ENCODE measurements at places on chromosomes 7 and 10.

DNA sequence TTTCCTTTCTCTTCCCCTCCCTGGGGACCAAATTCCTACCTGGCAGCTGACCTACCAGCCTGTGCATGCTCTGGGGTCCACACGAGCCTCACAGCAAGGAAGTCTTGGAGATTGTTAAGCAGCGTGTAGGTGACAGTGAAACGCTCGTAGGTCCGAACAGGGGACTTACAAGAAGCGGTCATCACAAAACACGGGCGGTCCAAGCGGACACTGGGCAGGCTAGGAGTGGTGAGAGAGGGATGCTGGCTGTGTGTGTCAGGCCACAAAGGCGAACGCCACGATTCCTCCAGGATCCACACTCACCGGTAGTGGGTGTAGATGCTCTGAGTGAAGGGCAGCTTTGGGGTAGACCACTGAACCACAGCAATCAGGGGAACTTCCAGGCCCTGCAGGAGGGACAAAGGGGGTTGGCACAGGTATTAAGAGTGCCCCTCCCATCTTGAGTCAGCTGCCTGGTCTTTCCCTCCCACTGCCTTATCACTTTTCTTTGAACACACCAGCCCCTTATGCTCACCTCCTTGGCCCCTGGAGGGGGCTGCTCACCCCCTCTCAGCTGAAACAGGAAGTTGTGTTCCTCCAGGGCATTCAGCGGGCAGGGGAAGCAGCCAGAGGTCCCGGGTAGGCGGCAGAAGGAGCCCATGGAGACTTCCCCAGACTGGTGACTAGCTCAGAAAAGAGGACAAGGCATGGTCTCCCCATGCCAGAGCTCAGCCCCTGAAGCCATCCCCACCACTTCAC, 2.0 kb downstream of the TRAPPC14 start:
- DNase-seq = no peak

DNA sequence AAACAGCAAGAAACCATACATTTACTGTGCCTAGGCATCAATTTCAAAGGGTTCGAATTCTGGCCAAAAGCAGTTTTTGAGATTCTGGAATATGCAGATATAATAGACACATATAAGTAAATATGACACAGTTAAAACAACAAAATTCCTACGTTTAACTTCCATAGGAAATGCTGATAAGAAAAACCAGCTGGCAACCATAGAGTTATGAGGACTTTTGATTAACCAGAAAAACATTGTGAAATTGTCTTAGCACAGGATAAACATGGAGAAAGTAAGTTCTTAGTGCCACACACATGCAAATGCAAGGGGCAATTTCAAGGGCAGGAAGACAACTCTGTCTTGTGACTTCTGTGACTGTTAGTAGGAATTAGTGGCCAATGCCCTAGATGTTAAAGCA, 702.1 kb downstream of the TNS3 start:
- DNase-seq = no peak

- no peak for DNase-seq
These were observed 600.6 kb downstream of the LRMDA start for GRCh38 chr10:76031769-76032699.

DNA sequence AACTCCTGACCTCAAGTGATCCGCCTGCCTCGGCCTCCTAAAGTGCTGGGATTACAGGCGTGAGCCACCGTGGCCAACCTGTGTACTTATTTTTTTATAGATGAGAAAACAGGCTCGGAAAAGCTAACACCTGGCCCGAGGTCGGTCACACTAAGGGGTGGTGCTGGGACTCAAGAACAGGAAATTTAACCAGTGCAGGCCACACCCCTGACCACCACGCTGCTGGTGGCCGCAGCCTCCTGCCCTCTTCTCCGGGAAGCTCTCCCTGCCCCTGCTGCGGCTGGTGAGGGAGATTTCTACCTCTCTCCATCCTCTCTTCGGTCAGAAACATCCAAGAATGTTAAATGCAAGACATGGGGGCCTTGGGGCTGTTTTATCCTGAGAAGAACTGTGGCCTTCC, 63.2 kb downstream of the TNRC18 start:
- DNase-seq = no peak

GRCh38 chr10:5576780-5577624, 52.2 kb downstream of the CALML3 start:
- DNase-seq = no peak

DNA sequence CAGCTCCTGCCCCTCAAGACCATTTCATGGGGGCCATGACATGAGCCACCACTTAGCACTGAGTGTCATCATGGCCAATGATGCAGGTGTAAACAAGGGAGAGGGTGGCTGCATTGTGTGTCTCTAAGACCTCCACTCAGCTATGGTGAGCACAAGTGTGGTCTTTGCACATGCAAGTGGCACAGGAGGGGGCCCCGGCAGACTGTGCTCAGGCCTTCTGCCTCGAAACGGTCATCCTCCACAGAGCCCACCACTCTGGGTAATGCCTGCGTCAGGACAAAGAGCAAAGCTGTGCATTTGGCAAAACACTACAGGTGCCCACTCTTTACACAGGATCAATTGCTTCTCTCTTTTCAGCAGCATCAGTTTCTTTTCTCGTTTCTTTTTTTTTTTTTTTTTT, 125.5 kb downstream of the SH3PXD2A start:
- DNase-seq = no peak

DNA sequence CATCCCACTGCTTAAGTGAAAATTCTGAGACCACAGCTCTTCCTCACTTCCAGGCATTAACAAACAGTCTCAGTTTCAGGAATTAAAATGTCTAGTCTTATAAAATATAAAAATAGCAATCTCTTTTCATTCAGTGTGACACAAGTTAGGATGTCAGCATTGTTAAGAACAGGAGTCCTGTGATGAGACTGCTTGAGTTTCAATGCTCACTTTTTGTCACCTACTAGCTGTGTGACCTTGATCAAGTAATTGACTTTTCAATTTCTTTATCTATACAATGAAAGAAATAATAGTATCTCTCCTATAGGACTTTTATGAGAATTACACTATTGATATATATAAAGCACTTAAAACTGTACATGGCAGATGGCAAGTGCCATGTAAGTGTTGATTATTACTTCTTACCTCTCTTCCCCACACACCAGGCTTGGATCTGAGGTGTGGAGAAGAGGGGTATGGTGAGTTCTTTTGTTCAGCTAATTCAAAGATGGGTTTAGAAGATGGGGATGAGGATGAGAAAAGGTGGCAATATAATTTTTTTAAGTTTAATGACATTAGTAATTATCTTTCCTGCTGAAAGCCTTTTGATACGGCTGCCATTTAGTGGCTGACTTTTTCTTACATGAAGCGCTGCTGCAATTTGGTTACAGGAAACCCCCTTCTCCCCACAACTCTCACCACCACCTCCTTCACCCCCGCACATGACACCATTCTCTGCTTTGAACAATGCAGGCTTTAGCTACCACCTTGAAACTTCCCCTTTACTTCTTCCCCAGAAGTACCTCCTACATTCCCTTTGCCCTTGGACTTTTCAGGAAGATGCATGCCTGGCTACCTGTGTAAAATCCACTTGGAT, 20.8 kb upstream of the HYAL4 start:
- no peak for DNase-seq

GRCh38 chr10:126798649-126799048, 106.6 kb upstream of the DOCK1 start:
- DNase-seq = no peak

- no peak for DNase-seq
These were observed 192.8 kb upstream of the ZMIZ1 start for GRCh38 chr10:78875932-78876331.

- no peak for DNase-seq
These were observed 34.1 kb upstream of the MKI67 start for GRCh38 chr10:128160297-128160711.

DNA sequence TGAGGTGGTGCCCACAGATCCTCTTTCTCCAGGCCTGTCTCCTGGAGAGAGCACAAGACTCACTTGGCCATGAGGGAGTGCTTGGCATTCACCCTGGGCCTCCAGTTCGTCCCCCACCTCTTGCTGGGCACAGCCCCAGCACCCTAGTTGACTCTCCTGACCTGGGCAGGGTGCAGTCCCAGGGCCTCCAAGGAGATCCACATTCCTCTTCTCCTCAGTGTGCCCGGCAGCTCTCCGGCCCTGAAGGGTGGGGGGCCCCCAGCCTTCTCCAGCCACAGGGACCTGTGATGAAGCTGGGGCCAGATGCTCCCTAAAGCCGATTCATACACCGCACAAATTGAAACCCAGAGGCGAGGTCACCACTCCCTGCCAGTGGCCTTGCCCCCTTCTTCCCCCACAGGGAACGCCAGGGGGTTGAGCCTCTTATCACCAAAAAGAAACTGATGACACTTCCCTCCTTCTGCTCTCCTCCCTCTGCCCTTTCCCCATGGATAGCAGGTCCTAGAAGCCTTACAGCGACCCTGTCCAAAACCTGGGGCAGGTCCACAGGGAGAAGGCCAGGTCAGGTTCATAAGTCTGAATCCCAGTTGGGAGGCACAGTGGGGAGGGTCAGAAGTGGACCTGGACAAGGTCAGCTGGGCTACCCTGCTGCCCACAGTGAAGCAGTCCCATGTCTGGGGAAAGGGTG, 3.1 kb downstream of the EN2 start:
- DNase-seq = no peak

DNA sequence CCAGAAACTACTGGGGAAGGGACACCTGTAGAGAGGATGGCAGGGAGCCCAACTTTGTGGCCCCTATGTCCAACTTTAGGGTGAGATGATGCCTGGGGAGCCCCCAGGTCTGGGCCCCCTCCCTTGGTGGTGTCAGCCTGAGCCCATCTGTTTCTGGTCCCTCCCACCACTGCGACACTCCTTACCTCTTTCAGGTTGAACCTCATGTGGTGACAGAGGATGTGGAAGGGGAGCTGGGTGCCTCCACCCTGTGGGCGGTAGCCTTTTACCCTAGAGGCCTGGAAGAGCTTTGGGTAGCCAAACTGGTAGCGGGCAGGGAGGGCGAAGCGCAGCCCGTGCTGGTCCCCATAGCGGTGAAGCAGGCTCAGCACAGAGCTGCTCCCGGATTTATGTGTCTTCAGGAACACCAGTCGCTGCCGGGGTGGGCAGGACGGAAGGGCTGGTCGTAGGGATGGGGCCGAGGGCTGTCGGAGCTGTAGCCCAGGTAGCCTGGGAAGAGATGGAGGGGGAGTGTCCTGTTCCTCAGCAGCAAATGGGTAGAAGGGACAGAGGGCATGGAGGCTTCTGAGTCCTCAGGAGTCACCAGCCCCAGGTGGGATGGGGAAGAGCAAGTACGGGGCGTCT, 2.0 kb downstream of the GAL3ST4 start:
- DNase-seq = no peak

- DNase-seq = no peak
These were observed 1158.4 kb upstream of the AUTS2 start for GRCh38 chr7:68439897-68440296.

DNA sequence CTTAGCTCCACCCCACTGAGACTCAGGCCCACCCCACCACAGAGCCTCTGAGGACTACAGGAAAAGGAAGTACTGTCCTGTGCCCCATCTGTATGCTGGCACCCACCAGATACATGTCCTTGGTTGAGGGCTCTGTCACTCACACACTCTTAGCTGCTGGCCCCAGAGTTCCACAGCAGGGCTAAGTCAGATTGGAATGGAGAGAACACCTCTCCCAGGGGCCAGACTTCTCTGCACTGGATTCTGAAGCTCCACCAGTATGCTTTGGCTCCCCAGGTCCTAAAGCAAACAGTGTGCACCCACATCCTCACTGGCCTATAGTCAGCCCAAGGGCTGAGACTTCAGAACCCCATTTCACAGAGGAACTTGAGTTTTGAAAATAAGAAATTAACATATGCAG, 103.2 kb upstream of the PPP2R2D start:
- no peak for DNase-seq

DNA sequence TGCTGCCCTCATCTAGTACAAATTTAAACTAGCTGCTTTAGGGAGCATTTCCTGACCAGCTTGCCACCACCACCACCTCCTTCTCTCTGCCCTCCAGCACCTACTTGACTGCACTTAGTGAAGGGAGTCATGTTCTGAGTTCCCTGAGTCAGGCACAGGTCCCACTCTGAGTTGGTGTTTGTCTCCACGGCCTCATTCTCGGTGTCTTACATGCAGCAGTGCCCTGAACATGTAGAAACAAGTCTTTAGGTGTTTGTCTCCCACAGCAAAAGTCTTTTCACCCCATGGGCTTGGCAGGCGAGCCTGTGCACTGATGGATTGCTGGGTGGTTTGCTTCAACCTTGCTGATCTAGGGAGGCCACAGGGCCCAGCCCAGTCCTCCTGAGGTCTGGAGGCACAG, 16.9 kb downstream of the TSPAN14 start:
- DNase-seq = no peak

DNA sequence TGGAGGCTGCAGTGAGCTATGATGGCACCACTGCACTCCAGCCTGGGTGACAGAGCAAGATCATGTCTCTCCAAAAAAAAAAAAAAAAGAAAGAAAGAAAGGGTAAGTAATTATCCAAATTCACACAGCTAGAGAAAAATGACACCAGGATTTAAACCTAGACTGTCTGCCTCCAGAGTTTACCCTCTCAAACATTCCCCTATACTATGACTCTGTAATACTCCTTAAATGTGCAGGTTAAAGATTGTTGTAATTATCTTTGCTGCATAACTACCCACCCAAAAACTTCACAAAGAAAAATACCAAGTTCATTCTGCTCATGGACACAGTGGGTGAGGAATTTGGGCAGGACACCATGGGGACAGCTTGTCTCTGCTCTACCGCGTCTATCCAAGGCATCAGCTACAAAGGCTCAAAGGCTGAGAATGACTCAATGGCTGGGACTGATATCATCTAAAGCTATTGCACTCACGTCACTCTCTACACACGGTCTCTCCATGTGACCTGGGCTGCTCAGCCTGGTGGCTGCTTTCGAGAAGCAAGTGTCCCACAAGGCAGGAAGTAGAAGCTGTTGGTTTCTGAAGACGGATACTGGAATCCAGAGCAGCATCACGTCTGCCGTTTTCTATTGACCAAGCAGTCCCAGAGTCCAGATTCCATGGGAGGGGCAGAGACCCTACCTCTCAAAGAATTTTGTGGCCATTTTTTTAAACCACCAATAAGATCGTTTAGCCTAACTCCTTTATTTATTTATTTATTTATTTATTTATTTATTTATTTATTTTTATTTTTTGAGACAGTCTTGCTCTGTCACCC, 185.7 kb upstream of the AUTS2 start:
- DNase-seq = no peak

DNA sequence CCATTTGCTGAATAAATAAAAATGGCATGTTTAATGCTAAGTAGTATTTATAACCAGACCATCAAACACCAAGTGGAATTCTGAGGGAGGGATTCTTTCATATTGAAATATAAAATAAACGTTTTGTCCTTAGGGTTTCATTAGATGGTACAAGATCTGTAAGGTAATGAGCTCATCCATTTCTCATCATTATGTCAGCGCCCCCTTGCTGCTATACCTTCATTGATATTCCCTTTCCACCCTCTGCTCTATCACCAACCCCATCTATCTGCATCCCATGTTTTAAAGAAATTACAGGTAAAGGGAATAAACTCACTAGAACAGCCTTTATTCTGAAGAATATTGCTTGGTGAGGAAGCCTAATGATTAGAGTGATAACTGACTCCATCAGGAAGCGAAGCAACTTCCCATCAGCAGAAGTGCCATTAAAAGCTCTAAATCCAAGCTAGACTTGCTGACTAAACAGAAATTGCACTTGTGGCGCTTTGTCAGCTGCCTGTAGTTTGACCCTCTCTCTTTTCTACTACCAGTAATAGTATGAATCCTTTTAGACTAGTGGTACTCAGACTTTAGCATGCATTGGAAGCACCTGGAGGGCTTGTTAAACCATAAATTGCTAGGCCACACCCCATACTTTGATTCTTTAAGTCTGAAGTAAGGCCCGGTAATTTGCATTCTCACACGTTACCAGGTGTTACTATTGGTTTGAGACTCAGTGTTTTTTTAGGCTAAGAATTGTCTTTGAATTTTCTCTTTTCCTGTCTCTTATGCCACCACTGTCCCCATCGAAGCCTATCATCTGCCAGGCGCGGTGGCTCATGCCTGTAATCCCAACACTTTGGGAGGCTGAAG, 27.5 kb downstream of the ADD3 start:
- DNase-seq = no peak
